ENCODE measurements at places on chromosomes 11 and 22. TPM values are rescaled to one million over a fixed set of nuclear protein-coding genes. Genes with fewer than 3 reads are reported as not detected.

DNA sequence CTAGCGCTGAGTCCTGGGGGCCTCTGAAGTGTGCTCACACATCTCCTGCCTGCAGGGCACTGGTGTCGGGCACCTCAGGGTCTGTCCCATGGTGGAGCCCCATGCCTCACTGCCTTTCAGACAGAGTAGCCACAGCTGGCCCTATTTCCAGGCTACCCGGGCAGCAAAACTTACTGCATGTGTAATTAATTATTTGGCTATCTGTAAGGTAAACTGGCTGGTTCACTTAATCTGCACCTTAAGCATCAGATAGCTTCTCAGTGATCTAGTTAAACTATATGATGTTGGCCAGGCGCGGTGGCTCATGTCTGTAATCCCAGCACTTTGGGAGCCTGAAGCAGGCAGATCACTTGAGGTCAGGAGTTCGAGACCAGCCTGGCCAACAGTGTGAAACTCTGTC, 5.3 kb downstream of the PNPLA3 start:
- no peak for DNase-seq

- no peak for DNase-seq
Observed at GRCh38 chr22:41777749-41778425, 22.6 kb upstream of the CCDC134 start.

- DNase-seq, result no peak
Observed at GRCh38 chr11:66002648-66003225, 434 bp downstream of the BANF1 start.

- DNase-seq, result no peak
Observed at GRCh38 chr11:115802641-115803040, 298.4 kb upstream of the CADM1 start.

- DNase-seq, result no peak
Observed at GRCh38 chr11:36135076-36135475, 154.1 kb downstream of the COMMD9 start.

GRCh38 chr22:37904572-37905533, 1.2 kb upstream of the MICALL1 start:
- DNase-seq, result peak; percentile 95

GRCh38 chr22:49670456-49671330, 157.0 kb downstream of the BRD1 start:
- no peak for DNase-seq

DNA sequence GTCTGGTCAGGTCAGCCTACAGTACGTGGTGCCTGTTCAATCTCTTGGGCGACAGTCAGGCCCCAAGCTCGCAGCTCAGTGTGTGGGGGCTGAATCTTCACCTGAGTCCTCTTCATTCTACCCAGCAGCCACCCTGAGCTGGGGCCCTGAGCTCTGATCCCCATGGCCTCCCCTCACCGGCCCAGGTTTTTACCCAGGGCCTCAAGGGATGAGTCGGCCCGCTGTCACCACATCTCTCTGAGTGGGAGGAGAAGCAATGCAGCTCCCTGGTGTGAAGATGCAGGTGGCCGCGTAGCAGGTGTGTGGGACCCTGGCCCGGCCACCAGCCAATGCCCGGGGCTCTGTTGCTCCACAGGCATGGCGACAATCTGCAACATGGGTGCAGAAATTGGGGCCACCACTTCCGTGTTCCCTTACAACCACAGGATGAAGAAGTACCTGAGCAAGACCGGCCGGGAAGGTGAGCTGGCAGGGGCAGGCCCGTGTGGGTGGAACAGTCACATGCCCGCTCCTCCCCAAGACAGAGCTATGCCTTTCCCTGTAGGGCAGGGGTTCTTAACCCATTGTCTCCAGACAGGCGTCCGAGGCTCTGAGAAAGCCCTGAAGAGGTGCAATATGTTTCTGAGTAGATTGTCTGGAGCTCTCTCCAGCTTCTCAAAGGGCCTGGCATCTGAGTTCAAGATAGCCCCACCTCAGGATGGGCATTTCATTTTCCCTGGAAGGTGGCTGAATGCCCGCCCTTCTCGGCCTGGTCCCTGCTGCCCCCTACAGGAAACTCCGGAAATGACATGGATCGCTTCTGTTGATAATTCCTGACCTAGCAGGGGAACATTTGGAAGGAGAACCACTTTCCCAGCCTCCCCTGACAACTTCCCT, 26.9 kb downstream of the POLR3H start:
- peak; percentile 44 for DNase-seq

DNA sequence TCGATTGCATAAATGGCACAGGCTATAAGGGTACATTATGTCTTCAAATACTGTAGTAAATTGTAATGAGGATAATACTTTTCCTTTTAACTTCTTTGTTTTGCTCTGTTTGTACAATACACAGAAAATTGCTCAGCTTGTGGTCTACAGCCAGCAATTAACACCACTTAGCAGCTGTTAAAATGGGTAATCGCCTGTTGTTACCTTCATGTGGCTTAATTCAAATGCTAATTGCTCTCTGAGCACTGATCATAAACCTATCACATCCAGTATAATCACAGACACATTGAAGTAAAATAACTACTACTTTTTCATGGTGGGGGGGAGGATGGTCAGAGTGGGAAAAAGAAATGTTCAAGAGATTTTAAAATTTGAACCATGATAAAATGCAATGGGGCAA, 1164.1 kb upstream of the CNTN5 start:
- no peak for DNase-seq

GRCh38 chr22:18044548-18045271, 20.3 kb upstream of the MICAL3 start:
- DNase-seq, result peak; percentile 34

DNA sequence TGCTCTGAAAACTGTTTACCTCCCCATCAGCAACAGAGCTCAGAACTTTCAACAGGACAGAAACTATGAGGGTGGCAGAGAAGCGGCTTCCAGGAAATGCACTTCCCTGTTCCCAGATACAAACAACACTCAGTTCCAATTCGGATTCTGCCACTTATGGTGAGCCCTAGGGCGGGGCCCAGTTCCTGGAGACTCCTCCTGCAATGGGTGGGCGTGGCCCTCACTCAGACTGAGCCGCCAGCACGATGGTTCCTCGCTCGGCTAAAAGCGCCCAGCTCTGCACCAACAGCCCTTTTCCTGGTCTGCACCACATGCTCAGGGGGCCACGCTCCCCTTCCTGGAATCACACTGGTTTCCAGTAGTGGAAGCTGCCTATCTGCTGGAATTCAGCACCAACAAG, 314.1 kb downstream of the CTTN start:
- DNase-seq, result no peak

- no peak for DNase-seq
Observed at GRCh38 chr11:126338346-126339055, 17.0 kb upstream of the ST3GAL4 start.

- no peak for DNase-seq
Observed at GRCh38 chr11:79110796-79111195, 330.0 kb downstream of the TENM4 start.

DNA sequence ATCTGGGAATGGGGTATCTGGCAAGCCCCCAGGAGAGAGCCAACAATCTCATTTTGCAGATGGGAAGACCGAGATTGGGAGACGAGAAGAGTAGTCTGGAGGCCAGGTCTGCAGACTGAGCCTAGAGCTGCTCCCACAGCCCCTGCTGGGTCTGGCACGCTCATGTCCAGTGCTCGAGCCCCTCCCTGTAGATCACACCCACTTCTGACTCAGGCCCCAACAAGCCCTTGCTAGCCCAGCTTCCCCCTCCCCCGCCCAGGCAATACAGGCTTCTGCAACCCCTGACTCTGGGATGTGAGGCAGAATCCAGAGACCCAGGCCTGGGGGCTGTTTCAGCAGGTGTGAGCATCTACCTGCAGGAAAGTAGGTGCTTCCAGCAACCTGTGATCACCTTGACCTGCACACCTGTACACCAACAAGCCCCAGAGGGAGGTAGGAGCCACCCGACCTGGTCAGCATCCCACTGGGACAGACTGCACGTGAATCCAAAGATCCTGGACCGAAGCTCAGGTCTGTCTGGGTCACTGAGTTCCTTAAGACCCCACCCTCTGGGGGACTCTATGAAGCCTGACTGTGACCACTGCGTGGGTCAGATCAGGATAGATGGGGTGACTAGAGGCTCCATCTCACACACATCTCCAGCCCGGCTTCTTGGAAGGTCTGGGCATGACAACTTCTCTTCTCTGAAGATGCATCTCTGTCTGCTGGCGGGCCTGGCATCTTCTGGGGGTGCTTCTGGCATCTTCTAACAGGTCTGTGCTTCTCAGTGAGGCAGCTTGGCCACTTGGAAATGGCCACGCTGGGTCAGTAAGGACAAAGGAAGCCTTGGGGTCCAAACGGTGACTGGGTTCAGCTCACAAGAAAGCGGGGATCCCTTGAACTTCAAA, 29.3 kb downstream of the LINC01488 start:
- DNase-seq, result peak; percentile 32

- no peak for DNase-seq
Observed at GRCh38 chr11:118878163-118878563, 5.5 kb upstream of the CXCR5 start.

GRCh38 chr22:49811020-49811791, 16.5 kb downstream of the BRD1 start:
- no peak for DNase-seq

DNA sequence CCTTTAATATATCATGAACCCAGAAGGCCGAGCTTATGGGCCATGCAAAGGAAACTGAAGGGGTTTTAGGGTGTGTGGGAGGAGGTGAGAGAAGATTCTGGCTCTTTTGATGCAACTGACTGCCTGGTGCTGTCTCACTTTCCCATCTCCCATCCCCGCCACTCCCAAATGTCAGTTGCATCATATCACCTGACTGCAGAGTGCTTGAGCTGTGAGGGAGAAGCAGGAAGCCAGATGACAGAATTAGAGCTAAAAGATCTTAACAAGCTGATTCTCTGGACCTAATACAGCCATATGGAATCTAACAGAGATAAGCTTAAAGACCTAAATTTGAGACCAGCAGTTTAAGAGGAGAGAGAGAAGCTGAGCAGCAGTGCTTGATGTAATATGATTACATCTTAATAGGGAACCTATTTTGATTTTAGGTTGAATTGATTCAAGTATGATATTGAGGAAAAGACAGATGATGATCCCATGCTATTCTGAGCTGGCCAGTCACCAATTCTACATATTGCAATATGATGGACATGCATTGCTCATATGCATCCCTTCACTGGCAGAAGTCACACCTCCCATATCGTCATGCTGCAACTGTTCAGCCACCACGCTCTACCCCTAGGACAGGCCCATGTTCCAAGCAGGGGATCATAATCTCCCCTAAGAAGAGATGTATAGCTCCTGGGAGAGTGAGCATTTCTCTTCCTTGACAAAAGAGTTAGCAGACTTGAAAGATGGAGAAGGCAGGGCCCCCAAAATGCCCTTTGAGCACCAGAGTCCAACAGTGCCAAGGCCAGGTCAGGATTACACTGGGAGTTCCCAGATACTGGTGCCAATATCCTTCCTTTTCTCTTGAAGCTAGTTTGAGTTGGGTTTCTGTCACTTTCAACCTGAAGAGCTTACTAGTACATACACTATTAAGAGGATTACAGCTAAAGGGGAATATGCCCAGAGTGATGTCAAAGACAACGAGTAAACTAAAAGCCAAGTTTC, 44.9 kb downstream of the PLEKHA7 start:
- no peak for DNase-seq

GRCh38 chr11:47106798-47107411, 69.8 kb downstream of the ARFGAP2 start:
- DNase-seq, result no peak

DNA sequence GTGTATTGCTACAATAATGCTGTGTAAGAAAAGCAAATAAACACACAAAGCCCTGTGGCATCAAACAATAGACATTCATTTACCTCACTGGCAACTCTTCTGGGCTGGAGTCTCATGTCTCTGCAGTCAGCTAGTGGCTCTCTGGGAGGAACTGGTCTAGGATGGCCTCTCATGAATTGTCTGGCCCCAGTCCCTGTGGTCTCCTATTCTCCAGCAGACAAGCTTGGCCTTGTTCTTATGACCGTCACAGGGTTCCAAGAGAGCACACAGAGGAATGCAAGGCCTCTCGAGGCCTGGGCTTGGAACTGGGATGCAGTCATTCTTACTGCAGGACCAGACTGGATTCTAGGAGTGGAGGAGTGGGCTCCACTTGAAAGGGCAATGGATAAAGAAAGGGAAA, 141.2 kb upstream of the NTM start:
- no peak for DNase-seq

GRCh38 chr11:107565219-107565937, at the start of gene ALKBH8:
TSS of gene ALKBH8 (minus strand) at chr11:107565735. CDS start at chr11:107560893, 4,842 bp downstream.
- DNase-seq, result peak; percentile 68

DNA sequence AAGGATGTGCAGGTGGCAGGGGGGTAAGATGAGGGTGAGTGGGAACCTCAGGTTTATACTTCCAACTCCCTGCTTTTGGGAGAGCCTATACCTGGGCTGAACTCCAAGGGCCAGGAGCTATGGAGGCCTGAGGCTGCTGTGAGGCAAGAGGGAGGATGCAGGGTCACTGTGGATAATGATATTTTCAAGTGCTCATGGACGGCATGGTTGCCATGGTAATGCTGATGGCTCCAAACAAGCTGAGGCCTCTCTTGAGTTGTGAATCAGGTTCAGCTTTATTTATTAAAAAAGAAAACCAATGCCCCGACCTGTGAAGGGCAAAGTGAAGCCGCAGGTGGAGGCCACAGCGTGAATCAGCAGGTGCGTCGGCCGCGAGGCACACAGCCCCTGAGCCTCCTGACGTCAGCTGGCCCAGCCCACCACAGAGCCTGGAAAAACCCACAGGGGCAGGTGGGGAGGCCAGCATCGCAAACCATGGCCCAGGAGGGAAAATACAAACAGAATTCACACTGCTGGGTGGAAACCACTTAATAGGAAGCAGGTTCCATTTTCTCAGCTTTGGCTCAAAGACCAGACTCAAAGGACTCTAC, 17.4 kb upstream of the CREB3L1 start:
- DNase-seq, result no peak

- DNase-seq, result no peak
Observed at GRCh38 chr11:104614961-104615360, 283.3 kb downstream of the CASP12 start.

DNA sequence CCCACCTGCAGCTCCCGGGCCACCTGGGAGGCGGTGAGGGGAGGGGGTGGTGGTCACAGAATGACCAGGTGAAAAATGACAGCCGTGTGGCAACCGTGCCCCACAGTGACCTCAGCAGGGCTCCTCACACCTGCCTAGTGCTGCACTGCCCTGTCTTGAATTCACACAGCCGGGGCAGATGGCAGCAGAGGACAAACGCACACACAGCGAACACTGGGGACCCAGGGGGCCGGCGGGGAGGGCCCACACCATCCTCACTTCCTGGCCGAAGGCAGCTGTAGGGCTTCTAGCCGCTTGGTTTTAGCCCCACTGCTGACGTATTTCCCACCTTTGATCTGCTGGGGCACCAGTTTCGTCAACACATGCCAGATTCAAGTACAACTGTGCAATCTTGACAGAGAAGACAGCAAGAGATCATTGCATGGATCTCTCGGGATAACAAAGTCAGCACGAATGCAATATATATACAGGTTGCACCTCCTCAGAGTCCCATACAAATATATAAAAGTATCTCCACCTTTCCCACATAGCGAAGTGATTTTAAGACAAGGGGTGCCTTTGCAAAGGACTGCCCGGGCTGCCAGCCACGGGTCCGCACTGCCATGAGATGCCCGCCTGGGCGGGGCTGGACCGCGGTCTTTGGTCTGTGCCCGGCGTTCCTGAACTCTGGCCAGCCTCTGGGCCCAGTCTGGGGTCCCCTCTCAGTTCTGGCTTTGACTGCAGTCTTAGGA, 26.9 kb downstream of the TRMU start:
- DNase-seq, result no peak

- peak; percentile 22 for DNase-seq
Observed at GRCh38 chr22:31496735-31497146, 405 bp downstream of the SFI1 start.

Gene KDM4D
- total RNA-seq, result 3.0 TPM

Gene PLAAT2
- not detected for total RNA-seq

Gene PDGFB
- total RNA-seq, result 1.7 TPM

Gene ROBO3
- total RNA-seq, result 21.7 TPM

Gene CEP126
- 0.78 TPM for total RNA-seq

Gene KCNJ11
- not detected for total RNA-seq

Gene FDX1
- total RNA-seq, result 12.9 TPM

Gene MGAT3
- total RNA-seq, result not detected
